ENCODE measurements at places on chromosomes 1 and 21.

GRCh38 chr1:238380167-238380566 is 489.4 kb upstream of the ZP4 start:
- no peak for DNase-seq

- DNase-seq: no peak
These were observed 31.8 kb upstream of the ENAH start for GRCh38 chr1:225684741-225685140.

DNA sequence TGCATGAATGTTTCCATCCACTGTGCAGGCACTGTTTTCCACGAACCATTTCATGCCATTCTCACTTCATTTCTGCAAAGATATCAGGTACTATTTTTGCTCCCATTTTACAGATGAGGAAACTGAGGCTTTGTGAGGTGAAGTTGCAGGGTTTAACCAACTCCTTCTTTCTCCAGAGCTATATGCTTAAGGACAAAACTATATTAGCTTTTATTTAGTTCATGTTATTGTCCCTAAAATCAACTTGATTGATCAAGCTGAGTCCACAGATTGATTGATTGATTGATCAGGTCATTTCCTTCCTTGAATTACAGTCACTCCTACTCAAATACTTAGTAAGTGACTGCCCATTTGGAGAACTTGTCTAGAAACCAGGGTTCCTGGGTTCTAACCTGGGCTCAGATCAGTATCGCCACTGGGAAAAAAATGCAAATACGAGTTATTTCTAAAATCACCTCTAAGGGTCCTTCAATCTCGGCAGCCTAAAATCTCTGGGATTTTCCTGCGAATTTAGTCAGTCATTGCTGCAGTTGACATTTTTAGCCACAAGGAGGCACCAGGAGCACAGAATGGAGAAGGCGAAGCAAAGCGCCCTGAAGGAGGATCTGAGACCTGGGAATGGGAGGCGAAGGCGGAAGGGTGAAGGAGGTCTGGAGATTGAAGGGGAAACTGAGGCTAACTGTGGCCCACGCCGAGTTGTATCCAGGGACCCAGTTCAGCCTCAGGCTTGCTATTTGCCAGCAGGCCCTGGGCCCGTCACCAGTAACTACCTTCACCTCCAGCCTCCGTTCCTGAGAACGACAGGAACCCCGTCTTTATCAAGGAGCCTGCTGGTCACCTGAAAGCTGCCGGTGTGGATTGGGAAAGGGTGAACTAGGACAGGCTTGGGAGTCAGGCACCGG is 14.3 kb upstream of the MUL1 start:
- DNase-seq: peak; percentile 36

- DNase-seq: no peak
These were observed 19.5 kb upstream of the PSMB2 start for GRCh38 chr1:35660581-35661473.

GRCh38 chr1:92038695-92039346 is 9.0 kb downstream of the EPHX4 start:
- no peak for DNase-seq

GRCh38 chr1:176880955-176881595 is 283.4 kb downstream of the ASTN1 start:
- no peak for DNase-seq

GRCh38 chr1:20903437-20903836 is 116.3 kb upstream of the HP1BP3 start:
- no peak for DNase-seq

Data from stimulated activated CD8-positive, alpha-beta memory T cell treated with anti-CD3 and anti-CD28 coated beads, Interleukin-2, amount 100 ng/mL, for 1 hour (primary cell).